Tibial nerve (tissue), 4 donors: ENCODE measurements at places on chromosomes 7 and 10. TPM values are rescaled to one million over a fixed set of nuclear protein-coding genes. Genes with fewer than 3 reads are reported as not detected.
A peak's percentile ranks its signal among the peaks of the same experiment; 100 is the strongest.

Gene GAD2
- not detected for total RNA-seq

Gene SORCS1
- total RNA-seq: 34.3 TPM

Gene C1GALT1
- 30.9 TPM for total RNA-seq

Gene OPN1SW
- total RNA-seq: not detected

Gene CTTNBP2
- total RNA-seq: 18.6 TPM

Gene SLC18A3
- total RNA-seq: not detected

Gene NRAP
- total RNA-seq: not detected

Gene GALNT17
- total RNA-seq: 69.5 TPM

Gene LIPF
- total RNA-seq: not detected

Gene FUOM
- total RNA-seq: 53.3 TPM

Gene TAS2R5
- total RNA-seq: 5.7 TPM

GRCh38 chr7:155884225-155885166 is 72.2 kb upstream of the SHH start:
- H3K27ac ChIP-seq: peak overlapping the region; percentile 20
- no peaks in the 10 kb centered on the region for H3K27me3 ChIP-seq
- peaks cover 3% of the 10 kb centered on the region for H3K36me3 ChIP-seq
- H3K4me3 ChIP-seq: no peak overlapping the region
- H3K4me1 ChIP-seq: no peaks in the 10 kb centered on the region

DNA sequence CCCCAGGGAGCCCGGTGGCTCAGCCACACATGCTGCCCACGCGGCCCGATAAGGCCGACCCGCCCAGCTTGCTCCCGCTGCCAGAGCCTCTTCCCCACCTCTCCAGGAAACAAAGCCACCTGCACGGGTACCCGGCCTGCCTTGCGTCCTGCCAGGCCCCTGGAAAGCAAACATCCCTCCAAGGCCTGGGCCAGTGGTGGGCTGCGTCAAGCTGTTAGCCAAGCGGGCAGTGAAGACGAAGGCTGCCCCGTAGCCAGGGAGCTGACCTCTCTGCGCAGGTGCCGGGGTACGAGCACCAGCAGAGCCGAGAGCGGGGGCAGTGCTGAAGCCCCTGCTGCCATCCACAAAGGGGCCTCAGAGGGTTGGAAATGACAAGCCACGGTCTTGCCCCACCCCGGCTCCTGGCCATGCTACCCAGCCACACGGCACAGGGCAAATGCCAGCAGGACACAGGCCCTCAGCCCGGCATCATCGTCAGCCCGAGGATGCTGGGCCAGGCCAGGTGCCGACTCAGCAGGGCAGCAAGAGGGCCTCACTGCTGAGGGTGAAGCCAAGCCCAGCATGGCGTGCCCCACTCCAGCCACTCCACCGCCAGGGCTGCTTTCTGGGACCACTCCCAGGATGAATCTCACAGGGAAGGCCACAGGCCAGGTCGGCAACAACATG is 140.0 kb downstream of the PTPRN2 start:
- no peak overlapping the region for H3K27ac ChIP-seq
- H3K4me1 ChIP-seq: no peaks in the 10 kb centered on the region
- H3K27me3 ChIP-seq: no peaks in the 10 kb centered on the region
- no peak for DNase-seq
- H3K4me3 ChIP-seq: no peak overlapping the region

GRCh38 chr7:15885678-15886077 is 199.2 kb upstream of the MEOX2 start:
- no peaks in the 10 kb centered on the region for H3K27me3 ChIP-seq
- no peak overlapping the region for H3K27ac ChIP-seq
- DNase-seq: no peak

GRCh38 chr7:51366172-51366728 is 49.6 kb upstream of the COBL start:
- no peaks in the 10 kb centered on the region for H3K36me3 ChIP-seq
- DNase-seq: no peak
- H3K27ac ChIP-seq: no peak overlapping the region

- no peak for DNase-seq
- no peaks in the 10 kb centered on the region for H3K4me1 ChIP-seq
- H3K4me3 ChIP-seq: no peak overlapping the region
- H3K27ac ChIP-seq: no peak overlapping the region
- H3K36me3 ChIP-seq: no peaks in the 10 kb centered on the region
- H3K27me3 ChIP-seq: no peaks in the 10 kb centered on the region
These were observed 24.7 kb upstream of the ANKRD1 start for GRCh38 chr10:90945491-90946070.

DNA sequence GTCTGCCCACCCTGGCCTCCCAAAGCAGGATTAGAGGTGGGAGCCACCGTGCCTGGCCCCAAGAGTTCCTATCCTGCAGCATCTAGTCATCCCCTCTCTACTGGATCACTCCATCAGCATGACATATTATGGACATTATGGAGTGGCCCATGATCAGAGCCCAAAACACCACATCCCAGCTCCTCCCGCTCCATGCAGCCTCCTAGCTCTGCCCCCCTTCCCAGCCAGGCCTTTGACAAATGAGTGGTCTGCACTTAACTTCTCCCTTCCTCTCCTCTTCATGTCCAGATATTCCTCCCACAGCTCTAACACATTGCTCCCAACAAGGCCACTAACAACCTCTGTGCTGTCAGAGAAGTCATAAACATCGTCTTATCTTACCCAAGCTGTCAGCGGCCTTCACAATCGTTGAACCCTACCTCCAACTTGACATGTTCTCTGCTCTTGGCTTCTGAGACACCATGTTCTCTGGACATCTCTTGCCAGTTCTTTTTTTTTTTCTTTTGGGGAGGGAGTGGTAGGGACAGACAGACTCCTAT is 187.6 kb downstream of the NSUN6 start:
- H3K27me3 ChIP-seq: no peaks in the 10 kb centered on the region
- H3K36me3 ChIP-seq: no peaks in the 10 kb centered on the region
- H3K27ac ChIP-seq: no peak overlapping the region
- H3K4me3 ChIP-seq: no peak overlapping the region
- no peaks in the 10 kb centered on the region for H3K4me1 ChIP-seq

DNA sequence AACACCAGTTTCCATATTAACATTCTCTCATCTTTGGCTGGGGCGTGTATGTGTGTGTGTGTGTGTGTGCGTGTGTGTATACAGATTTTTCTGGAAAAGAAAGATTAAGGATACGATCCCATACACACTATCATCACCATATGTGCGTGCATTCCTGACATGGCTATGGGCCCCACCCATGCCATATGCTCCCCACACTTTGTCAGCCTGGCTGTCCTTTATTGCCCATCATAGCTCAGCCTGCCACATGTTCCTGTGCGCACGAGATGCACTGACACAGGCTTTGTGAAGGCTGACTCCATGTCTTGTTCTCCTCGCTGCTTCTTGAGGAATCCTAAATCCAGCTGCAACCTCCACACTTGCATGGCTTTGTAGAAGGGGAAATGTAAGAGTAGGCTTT is 984.1 kb downstream of the LRMDA start:
- H3K27ac ChIP-seq: no peak overlapping the region
- no peaks in the 10 kb centered on the region for H3K36me3 ChIP-seq
- no peak overlapping the region for H3K4me3 ChIP-seq
- no peaks in the 10 kb centered on the region for H3K27me3 ChIP-seq
- no peak for DNase-seq
- H3K4me1 ChIP-seq: no peaks in the 10 kb centered on the region

DNA sequence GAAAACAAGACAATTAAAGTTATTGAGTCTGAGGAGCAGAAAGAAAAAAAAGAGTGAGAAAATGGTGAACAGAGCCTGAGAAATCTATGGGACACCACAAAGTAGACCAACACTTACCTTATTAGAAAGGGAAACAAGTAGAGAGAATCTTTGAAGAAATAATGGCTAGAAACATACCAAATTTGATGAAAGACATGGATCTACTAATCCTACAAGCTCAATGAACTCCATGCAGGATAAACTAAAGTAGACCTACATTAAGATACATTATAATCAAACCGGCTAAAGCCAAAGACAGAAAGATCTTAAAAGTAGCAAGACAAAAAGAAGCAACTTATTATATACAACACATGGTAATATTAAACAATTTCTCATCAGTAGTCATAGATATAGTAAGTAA is 782.3 kb upstream of the GHITM start:
- H3K4me3 ChIP-seq: no peak overlapping the region
- H3K36me3 ChIP-seq: no peaks in the 10 kb centered on the region
- no peak for DNase-seq
- no peaks in the 10 kb centered on the region for H3K4me1 ChIP-seq
- no peaks in the 10 kb centered on the region for H3K27me3 ChIP-seq

DNA sequence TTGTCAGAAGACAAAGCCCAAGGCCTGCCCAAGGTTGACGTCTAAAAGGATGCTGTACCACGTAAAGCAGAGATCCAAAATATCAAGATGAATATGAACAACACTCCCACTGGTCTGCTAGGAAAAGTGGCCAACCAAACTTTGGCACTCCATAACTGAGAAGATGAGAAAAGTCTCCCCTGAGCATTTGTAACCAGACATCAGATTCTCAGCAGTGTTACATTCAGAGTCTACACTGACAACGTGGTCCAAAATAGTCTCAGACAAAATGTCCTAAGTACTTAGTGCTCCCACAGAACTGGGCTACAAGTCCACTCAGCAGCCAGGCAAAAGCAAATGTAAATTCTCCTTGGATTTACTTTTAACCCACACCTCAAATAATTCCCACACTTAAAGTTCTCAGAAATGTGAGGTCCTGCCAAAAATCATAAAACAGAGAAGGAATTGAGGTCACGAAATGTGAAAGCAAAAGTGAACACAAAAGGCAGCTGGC is 185.1 kb upstream of the NOBOX start:
- H3K27me3 ChIP-seq: no peaks in the 10 kb centered on the region
- peak overlapping the region; percentile 4 for H3K27ac ChIP-seq
- DNase-seq: no peak

DNA sequence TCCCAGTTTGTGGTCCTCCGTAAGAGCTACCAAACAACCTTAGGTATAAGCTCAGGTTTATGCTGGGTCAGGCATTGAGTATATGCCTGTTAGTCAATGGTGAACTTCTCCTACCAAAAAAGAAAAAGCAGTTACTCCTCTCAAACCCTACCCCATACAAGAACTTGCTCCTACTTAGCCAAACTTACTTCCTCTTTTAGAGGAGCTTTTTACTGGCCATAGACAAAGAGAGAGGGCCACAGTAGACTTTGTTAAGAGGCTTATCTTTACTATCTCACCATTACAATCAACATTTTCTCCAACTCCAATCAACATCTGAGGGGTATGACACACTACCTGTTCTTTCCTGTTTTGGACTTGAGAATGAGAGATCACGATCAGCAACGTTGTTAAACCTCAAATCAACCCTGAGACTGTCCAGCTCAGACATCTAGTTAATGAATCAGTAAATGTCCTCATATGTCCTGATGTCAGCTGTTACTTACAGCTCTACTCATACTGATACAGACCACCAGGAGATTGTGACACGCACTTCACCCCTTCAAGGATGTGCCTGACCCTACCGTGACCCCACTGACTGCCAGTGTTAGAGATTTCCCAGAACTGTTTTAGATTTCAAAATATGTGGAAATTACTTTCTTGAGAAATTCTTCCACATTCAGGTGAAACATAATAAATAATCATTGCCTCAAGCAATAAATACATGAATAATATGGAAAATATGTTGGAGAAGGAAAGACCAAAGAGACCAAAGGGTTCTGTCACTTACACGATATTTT is 18.4 kb upstream of the CCDC71L start:
- no peaks in the 10 kb centered on the region for H3K27me3 ChIP-seq
- no peak overlapping the region for H3K4me3 ChIP-seq
- DNase-seq: no peak
- no peak overlapping the region for H3K27ac ChIP-seq
- no peaks in the 10 kb centered on the region for H3K4me1 ChIP-seq
- H3K36me3 ChIP-seq: no peaks in the 10 kb centered on the region

DNA sequence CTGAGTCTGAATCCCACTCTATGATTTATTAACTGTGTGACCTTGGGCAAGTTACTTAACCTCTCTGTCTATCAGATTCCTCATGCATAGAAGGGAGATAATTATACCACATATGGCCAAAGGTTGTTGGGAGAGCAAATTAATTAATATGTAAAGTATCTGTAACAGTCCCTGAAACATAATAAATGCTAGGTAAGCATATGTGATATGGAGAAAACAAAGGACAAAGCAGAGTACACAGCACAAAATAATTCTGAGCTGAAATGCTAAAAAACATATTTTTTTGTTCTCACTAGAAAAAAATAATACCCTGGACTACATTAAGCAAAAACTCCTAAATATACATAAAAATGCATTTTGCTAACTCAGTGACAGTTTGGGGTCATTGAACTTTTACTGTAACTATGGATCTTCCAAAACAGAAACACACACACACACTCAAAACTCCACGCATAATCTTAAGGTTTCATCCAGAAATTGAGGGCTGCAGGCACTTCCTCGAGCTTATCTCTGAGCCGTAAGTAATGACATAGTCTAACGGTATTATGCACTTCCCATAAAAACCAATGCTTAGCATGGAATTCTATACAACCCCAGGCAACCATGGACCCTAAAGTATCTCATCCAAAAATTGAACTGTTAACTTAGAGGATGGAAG is 201.7 kb upstream of the PTN start:
- H3K36me3 ChIP-seq: no peaks in the 10 kb centered on the region
- DNase-seq: no peak
- no peak overlapping the region for H3K27ac ChIP-seq
- no peaks in the 10 kb centered on the region for H3K27me3 ChIP-seq

- peak overlapping the region; percentile 53 for H3K27ac ChIP-seq
- H3K4me1 ChIP-seq: peaks cover 17% of the 10 kb centered on the region
- peak overlapping the region; percentile 72 for H3K4me3 ChIP-seq
These were observed 403 bp upstream of the ENO4 start for GRCh38 chr10:116848944-116849247.

DNA sequence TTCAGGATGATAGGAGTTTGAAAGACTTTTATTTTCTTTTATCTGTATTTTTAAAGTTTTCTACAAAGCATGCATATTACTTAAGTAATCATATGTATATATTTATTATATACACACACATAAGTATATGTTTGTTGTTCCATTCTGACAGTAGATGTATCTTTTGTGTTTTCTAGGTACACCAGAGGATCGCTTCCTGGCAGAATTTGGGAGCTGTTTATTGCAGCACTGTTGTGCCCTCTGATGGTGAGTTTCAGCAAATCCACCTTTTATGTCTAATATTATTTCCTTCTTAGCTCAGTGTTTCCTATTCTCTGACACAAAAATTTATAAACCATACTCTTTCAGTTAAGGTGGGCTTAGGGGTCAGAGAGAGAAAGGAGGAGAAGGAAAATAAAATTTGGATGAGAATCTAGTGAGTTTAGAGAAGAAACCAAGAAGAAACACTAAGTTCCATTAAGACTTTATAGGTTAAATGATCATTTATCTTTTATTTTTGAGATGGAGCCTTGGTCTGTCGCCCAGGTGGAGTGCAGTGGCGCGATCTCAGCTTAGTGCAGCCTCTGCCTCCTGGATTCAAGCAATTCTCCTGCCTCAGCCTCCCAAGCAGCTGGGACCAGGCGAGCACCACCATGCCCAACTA is 59.2 kb upstream of the OIT3 start:
- peaks cover 5% of the 10 kb centered on the region for H3K4me1 ChIP-seq
- no peak overlapping the region for H3K4me3 ChIP-seq
- no peak overlapping the region for H3K27ac ChIP-seq
- no peaks in the 10 kb centered on the region for H3K27me3 ChIP-seq

DNA sequence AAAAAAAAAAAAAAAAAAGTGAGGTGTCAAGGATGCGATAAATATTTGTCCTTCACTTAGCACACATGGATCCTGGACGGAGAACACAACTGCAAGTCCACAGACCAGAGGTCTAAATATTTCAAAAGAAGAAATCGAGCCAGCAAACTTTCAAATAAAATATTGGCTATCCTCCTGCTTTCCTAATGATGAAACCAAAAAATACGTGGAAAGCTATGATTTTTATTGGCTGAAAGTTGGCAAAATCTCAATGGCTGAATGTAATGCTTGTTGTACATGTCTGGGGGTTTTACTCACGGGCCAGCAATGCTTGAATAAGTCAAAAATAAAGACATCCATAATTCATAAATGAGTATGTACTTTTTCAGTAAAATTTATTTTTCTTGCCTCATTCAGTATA is 19.0 kb upstream of the MGMT start:
- no peaks in the 10 kb centered on the region for H3K4me1 ChIP-seq
- no peak overlapping the region for H3K4me3 ChIP-seq
- DNase-seq: no peak
- no peaks in the 10 kb centered on the region for H3K27me3 ChIP-seq
